Activated naive CD8-positive, alpha-beta T cell treated with anti-CD3 and anti-CD28 coated beads, Interleukin-2, amount 10 ng/mL, durations not matched to agents 7 days and 5 days (primary cell): ENCODE measurements at places on chromosomes 5 and 9.

DNA sequence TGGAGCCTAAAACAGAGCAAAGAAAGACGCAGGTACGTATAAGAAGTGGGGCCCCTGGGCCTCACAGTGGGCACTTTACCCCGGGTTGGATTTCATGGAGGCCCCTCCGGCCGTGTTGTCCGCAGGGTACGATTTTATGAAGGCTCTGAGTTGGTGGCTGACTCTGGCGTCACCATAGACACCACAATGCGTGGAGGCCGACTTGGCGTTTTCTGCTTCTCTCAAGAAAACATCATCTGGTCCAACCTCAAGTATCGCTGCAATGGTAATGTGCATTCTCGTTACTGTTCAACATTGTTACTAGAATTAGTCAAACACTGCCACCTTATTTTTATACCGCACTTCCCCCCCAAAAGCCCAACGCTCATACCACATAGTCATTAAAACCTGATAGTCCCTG, 47.1 kb downstream of the THBS4 start:
- DNase-seq, result no peak

DNA sequence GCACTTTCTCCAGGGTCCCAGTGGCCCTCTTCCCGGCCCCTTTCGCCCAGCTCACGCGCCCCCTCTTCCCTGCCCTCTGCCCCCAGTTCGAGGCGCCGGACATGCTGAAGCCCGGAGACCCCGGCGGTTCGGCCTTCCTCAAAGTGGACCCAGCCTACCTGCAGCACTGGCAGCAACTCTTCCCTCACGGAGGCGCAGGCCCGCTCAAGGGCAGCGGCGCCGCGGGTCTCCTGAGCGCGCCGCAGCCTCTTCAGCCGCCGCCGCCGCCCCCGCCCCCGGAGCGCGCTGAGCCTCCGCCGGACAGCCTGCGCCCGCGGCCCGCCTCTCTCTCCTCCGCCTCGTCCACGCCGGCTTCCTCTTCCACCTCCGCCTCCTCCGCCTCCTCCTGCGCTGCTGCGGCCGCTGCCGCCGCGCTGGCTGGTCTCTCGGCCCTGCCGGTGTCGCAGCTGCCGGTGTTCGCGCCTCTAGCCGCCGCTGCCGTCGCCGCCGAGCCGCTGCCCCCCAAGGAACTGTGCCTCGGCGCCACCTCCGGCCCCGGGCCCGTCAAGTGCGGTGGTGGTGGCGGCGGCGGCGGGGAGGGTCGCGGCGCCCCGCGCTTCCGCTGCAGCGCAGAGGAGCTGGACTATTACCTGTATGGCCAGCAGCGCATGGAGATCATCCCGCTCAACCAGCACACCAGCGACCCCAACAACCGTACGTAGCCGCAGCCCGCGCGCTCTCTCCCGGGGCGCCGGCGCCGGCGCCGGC, 1.0 kb downstream of the PRDM6 start:
- DNase-seq, result peak; percentile 37

- DNase-seq, result no peak
Measured at GRCh38 chr5:17918373-17919104, 284.3 kb downstream of the TAF11L14 start.

DNA sequence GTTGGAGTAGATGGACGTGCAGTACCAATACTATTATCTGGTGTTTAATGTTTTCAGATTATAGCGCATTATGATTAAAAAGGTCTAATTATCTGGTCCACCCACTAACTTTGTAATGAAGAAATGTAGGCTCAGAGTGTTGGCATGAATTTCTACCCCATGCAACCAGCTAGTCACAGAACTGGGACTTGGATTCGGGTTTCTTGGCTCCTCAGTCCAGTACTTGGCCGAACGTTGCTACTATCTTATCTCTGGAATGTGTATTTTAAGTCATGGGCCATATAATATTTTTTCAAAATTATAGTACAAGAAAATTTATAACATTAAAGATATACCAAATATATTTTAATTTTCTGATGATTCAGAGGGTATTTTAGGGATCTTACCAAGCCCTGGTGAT, 657.5 kb upstream of the DMAC1 start:
- DNase-seq, result no peak

DNA sequence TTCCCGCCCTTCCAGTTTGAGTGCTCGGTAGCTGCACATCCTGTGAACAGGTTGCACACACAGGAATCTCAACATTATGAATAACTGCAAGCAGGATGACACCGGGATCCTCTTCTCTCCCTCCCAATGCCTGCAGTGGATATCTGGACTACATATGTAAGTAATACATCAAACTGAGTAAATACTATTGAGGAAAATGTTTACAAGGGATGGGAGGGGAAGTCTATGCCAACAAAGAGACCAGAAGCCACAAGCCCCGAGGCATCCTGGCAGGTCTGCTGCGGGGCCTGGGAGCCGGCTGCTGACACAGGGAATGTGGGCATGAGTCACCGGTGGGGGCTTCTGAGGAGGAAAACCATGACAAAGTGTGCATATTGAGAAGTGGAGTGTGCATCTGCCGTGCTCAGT, 8.6 kb upstream of the ANKRD33B start:
- no peak for DNase-seq

GRCh38 chr5:160271396-160271795, 41.0 kb downstream of the CCNJL start:
- no peak for DNase-seq

DNA sequence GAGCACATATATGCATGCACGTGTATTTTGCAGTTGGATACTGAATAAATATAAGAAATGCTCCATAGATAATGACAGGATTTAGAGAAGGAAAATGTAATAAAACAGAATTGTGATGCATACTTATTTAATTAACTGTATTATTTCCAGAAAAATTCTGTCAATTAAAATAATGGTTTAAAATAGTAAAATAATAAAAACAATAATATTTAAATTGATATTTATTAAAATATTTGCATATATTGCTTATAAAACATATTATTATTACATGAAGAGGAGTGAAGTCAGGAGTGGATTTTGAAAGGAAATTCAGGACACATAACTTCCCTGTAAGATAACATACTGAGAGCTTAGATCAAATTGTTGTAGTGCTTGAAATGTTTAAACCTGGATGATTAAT, 21.4 kb upstream of the EDIL3 start:
- DNase-seq, result no peak

GRCh38 chr5:77167695-77168121, 42.8 kb upstream of the PDE8B start:
- DNase-seq, result no peak

- DNase-seq, result no peak
Measured at GRCh38 chr5:107519900-107520354, 150.8 kb downstream of the EFNA5 start.

DNA sequence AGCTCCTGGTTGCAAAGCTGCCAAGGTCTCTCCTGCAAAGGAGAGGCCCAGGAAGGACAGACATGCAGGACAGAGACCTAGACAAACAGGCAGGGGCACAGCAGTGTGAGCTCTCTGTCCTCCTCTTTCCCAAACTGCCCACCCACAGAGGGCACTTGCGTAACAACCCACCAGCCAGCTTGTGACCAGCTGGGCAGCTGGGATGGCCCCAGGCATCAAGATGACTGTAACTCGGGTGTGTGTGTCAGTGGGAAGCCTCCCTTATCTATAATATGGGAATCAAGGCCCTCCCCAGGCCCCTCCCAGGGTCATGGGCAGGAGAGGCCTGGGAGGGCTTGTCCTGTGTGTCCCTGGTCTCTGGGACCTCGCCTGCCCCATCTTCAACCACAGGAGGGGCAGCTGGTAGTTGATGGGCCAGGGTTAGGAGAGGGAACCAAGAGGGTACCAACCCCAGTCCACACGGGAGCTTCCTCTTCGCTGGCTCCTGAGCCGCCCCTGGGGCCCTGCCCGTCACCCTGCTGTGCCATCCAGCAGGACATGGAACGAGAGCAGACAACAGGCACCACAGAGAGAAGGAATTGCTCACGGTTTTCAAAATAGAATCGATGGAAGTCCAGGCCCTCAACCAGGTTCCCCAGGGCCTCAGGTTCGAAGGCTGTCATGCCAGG, 37.9 kb downstream of the SLC6A7 start:
- DNase-seq, result no peak

DNA sequence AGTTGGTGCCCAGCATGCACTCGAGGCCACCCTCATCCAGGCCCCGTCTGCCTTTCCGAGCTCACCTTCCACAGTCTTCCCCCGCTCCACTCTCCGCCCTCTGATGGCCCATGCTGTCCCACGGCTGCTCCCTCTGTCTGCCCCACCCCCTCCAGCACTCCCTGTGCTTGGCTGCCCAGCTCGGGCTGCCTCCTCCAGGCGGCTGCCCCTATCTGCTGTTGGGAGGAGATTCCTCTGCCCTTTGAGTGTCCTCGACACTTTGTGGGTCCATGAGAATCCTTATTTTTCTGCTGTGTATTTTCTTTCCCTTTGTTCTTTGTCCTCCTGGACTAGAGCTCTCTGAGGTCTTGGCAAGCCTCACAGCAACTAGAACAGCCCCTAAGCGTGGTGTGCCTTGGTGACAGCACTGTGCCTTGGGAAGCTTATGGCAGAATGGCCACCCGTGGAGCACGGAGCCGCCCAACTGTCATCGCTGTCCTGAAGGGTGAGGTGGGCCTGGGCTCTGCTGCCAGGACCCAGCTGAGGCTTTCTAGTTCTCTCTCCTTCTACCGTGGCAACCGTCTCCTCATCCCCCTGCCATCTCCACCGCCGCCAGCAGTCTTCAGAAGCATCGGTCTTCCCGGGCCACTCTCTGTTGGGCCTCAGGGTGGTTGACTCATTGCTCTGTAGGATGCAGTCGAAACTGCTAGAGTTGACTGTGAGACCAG, 5.2 kb downstream of the NTMT1 start:
- DNase-seq, result no peak

DNA sequence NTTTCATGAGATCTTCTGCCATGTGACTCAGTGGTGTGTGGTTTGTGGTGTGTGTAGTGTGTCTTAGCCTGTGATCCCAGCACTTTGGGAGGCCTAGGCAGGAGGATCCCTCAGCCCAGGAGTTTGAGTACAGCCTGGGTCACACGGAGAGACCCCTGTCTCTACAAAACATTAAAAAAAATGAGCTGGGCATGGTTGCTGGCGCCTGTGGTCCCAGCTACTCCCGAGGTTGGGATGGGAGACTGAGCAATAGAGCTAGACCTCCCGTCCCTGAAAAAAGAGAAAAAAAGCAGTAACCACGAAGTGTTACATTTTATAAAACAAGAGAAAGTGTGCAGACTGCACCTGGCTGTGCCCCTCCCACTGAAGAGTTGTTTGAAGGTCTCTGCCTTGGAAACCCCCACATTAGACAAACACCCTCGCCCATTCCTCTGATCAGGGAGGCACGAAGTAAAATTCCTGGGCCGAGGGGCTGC, 21.2 kb upstream of the RNU6ATAC start:
- DNase-seq, result peak; percentile 36

GRCh38 chr9:81035171-81035570, 654.2 kb downstream of the TLE1 start:
- no peak for DNase-seq

- DNase-seq, result peak; percentile 74
Measured at GRCh38 chr9:91033797-91034196, 232.2 kb downstream of the SYK start.

DNA sequence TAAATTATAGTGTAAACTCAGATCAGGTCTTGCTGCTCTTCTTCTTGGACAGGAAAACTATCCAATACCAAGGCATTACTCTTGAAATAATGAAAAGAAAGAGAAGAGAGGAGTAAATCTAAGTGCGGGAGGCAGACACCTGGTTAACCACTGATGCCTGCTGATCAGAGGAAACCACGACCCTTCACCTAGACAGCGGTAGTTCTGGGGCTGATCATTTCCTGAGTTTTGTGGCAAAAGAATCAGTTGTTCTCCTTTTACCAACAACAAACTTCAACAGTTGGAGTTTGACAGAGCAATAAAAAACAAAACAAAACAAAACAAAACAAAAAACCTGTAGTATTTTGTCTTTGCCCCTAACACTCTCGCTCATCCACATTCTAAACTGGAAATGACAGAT, 3.0 kb downstream of the RLN1 start:
- no peak for DNase-seq

DNA sequence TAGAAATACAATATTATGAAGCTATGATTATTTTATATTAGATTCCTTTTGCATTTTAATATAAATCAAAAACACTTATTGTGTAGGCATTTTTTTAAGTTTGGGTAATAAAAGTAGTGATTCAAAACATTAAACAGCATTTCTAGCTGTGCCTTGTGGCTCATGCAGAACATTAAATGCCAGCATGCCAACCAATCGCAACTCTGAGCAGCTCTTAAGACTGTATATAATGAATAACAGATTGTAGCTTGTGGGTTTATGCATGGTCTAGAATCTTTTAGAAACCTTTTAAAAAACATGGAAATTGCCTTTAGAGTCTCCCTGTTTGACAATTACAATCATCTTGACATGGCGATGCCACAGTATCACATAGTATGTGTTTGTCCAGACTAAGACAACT, 903.8 kb downstream of the EFNA5 start:
- DNase-seq, result no peak

GRCh38 chr5:1194378-1194777, 7.0 kb upstream of the SLC6A19 start:
- no peak for DNase-seq

DNA sequence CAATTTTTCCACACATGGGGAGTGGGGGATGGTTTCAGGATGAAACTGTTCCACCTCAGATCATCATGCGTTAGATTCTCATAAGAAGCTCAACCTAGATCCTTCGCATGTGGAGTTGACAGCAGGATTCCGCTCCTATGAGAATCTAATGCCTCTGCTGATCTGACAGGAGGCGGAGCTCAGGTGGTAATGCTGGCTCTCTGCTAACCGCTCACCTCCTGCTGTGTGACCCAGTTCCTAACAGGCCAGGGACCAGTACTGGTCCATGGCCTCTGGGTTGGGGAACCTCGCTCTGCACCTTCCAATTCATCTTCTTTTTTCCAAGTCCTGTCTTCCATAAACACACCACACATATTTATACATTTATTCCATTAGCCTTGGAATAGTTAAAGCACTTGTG, 33.0 kb downstream of the POU5F2 start:
- no peak for DNase-seq

DNA sequence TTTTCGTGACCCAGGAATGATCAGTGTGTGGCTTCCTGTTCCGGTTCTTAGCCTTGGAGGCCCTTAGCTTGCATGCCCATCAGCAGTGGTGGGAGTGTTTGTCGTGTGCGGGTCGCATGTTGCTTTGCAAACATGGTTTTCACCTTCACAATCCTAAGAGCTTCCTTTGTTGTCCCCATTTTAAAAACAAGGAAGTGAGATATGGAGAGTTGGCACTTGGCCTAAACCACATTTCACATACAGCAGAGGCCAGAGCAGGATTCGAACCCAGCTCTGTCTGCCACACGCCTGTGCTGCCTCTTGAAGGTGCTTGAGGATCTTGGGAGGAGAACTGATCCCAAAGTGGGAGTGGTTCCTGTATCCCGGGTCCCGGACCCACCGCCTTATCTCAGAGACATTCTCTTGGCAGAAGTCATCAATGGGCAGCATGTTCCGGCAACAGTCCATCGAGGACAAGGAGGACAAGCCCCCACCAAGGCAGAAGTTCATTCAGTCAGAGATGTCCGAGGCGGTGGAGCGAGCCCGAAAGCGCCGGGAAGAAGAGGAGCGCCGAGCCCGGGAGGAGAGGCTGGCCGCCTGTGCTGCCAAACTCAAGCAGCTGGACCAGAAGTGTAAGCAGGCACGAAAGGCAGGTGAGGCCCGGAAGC, 38.2 kb upstream of the POMT1 start:
- DNase-seq, result peak; percentile 19
